NCI-H1436 treated with DMSO at 0.1 percent for 48 hours (cell line): ENCODE measurements at places on chromosomes 5 and 9.

DNA sequence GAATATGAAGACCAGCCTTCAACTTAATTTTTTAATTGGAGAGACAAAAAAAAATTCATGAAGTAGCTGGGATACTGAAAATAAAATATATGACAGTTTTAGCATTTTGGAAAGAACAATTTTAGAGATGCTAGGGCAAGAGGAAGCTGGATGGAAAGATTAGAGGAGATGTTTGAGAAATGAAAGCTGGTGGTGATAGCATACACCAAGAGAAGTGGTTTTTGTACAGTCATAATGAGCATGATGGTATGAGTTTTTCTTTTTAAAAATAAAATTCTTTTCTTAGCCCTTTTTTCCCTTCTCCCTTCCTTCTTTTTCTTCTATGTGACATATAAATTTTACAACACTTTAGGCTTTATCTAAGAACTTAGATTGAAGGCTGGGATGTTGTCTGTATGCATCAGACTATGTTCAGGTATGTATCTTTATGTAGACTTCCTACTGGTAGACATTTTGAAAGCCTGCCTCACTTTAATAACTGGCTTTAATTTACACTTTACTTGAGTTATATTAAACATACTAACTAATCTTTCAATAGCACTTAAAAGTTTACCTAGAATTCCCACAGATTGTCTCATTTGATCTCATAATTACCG, 522.5 kb downstream of the TLE4 start:
- no peak for DNase-seq

GRCh38 chr5:167472566-167473108, 818.8 kb upstream of the WWC1 start:
- DNase-seq, result no peak

DNA sequence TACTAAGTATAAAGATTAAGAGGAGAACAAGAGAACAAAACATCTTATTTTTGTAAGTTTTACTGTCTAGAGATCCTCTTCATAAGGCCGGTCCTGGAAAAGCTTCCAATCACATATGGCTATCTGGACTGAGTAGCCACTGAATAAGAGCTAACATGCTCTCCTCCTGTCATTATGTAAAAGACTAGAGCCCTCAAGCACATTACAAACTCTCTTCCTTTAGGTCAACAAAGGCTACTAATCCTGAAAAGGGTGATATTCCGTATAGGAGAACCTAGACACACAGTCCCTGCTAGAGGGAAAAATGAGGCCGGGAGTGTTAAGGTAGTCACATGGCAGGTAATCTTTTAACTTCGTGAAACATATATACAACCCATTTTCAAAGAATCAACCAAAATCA, 665.6 kb downstream of the EFNA5 start:
- DNase-seq, result no peak

DNA sequence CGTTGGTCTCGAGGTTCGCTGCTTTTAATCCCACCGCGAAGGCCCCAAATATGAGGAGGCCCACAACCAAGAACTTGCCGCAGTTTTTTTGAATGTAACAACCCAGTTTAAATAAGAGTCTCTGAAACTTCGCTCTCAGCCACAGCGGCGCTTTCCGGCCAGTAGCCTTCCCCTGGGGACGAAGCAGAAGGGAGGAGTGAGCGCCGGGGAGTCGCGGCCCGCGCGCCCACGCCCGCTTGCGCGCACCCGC, 10.4 kb downstream of the PTCH1 start:
- DNase-seq, result no peak

DNA sequence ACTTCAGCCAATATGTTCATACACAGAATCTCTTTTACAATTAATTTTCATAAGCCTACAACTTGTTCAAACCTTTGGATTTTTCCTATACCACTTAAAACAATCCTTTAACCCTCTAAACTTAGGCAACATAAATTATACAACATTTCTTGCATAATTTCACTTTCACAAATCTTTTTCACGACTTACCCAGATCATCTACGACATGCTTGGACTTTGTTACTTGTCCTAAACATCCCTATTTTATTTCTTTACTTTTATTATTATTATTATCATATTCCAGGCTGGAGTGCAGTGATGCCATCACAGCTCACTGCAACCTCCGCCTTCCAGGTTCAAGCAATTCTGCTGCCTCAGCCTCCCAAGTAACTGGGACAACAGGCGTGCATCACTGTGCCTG, 68.0 kb downstream of the CACNA1B start:
- no peak for DNase-seq

- DNase-seq, result no peak
These were observed 5.9 kb upstream of the ERAP2 start for GRCh38 chr5:96870094-96871026.

GRCh38 chr9:128215491-128216409, 12.6 kb downstream of the DNM1 start:
- DNase-seq, result no peak

DNA sequence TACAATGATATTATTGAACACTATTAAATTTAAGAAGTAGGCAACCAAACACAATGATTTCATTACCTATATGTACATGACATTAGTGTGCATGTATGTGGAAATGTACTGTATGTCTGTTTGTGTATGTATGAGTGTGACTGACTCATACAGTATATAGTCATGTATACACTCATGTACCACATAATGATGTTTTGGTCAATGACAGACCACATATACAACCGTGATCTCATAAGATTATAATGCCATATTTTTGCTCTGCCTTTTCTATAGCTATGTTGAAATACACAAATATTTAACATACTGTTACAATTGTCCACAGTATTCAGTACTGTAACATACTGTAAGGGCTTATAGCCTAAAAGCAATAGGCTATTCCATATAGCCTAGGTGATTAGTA, 19.7 kb downstream of the SVEP1 start:
- DNase-seq, result no peak

GRCh38 chr5:1701216-1701864, 98.3 kb downstream of the MRPL36 start:
- no peak for DNase-seq

DNA sequence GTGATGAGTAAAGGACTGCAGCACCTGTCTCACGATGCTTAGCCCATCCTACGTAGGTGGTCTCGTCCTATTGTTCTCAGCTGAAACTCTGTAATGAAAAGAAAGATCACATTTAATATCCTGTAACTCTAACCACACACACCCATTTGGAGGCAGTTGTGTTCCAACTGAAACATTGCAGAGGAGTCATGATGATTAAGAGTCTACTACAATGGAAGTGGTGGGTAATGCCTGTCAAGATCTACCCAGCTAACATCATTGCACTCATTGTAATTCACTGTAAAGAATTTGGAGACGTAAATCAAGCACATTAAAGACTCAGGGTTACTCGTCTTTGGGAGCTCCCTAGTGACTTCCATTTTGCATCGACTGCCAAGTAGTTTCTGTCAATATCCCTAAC, 106.0 kb upstream of the PTPN3 start:
- no peak for DNase-seq

- DNase-seq, result no peak
These were observed 112.4 kb upstream of the CTSL start for GRCh38 chr9:87613265-87614111.

- no peak for DNase-seq
These were observed 3.7 kb downstream of the GALNT12 start for GRCh38 chr9:98811051-98811650.

DNA sequence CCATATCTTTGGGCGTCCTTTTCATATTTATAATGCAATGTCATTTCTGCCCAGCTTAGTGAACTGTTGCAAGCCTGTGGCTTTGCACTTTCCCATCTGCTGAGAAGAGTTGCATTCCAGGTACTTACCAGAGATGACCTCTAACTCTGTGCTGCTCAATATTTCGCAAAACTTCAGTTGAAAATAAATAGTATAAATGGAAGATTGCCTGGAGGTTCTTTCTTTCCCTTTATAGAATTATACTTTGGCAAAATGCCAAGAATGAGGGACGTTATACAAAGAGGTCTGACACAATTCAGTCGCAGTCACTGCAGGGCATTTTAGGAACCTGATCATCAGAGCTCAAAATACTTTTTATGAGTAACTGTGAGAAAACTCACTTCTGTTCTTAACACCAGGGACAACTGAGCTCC, 18.9 kb upstream of the VLDLR start:
- no peak for DNase-seq

- DNase-seq, result no peak
These were observed 280.4 kb downstream of the ZSWIM6 start for GRCh38 chr5:61612431-61612830.

DNA sequence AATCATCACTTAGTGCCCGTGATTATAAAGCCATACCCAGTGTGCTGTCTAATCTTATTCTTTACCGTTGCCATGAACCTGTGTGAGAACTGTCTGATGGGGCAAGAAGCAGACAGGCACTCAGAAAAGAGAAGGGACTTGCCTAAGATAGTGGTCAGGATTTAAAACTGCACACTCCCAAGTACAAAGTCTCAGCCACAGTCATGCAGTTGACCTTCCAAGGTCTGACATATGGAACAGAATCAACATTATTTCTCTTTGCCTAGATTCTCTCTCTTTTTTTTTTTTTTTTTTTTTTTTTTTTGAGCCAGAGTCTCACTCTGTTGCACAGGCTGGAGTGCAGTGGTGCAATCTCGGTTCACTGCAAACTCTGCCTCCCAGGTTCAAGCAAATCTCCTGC, 1.9 kb upstream of the PPP2CA start:
- no peak for DNase-seq

GRCh38 chr5:127290019-127290945, at the start of gene MEGF10:
MEGF10 (plus strand) TSS chr5:127290796; CDS start chr5:127331309, 40,513 bp downstream.
- DNase-seq, result no peak

DNA sequence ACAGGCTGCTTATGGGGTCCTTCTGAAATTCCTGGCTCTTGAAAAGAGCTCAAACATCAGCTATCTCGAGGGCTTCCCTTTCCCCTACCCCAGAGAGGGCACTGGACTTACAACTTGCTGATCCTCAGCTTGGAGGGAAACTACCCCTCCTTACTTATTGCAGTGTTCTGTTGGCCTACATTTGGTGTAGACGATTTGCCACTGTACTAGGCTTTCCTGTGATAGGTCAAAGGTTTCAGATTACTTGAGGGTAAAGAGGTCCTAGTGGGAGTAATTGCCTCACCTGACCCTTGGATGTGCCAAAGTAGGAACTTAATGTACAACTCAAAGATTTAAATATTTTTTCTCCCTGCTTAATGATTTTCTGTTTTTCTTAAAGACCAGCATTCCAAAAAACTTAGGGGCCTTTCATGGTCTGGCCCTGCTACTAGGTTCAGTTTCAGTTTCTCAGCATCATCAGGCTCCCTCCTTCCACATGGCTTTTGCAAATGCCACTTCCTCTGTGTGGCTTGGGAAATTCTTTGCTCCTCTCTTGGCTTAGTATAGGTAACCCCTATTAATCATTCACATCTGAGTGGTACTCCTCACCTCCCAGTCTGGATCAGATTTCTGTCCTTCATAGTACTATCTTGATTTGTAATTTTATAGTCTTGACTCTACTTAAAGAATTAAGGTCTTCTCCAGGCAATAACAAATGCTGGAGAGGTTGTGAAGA, 32.4 kb downstream of the CYSTM1 start:
- no peak for DNase-seq

- DNase-seq, result no peak
These were observed 355 bp downstream of the TLE4 start for GRCh38 chr9:79572032-79572607.

GRCh38 chr5:41575110-41575779, 64.8 kb upstream of the PLCXD3 start:
- no peak for DNase-seq

GRCh38 chr5:156240414-156240813, 86.5 kb upstream of the SGCD start:
- DNase-seq, result no peak
